Activated CD8-positive, alpha-beta memory T cell treated with anti-CD3 and anti-CD28 coated beads for 48 hours (primary cell): ENCODE measurements at places on chromosomes 2 and 18.

- no peak for DNase-seq
Observed at GRCh38 chr2:76870581-76870980, 651.6 kb downstream of the LRRTM4 start.

DNA sequence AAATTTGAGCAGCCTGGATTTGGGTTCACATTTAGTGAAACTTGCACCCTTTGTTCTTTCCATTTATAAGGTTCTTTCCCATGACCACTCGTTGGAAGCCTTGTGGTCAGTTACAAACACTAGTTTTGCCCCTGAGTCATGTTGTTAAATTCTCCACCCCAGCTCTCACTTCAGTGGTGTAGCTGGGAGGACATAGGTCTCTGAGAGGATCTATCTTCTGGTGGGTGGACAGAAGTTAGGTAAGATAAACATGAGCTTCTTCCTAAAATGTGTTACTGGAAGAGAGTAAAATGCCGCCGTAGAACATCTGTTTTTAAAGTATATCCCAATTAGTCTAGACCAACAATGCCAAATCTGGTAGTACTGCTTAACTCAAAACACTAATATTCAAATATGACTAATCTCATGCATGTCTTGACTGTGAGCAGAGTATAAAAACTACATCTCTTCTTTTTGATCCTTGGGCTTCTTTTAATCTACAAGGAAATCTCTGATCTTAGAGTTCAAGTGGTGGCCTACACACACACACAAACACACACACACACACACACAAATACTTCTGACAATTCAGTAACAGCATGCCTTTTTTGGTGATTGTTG lies 162.6 kb upstream of the FN1 start:
- DNase-seq, result no peak

DNA sequence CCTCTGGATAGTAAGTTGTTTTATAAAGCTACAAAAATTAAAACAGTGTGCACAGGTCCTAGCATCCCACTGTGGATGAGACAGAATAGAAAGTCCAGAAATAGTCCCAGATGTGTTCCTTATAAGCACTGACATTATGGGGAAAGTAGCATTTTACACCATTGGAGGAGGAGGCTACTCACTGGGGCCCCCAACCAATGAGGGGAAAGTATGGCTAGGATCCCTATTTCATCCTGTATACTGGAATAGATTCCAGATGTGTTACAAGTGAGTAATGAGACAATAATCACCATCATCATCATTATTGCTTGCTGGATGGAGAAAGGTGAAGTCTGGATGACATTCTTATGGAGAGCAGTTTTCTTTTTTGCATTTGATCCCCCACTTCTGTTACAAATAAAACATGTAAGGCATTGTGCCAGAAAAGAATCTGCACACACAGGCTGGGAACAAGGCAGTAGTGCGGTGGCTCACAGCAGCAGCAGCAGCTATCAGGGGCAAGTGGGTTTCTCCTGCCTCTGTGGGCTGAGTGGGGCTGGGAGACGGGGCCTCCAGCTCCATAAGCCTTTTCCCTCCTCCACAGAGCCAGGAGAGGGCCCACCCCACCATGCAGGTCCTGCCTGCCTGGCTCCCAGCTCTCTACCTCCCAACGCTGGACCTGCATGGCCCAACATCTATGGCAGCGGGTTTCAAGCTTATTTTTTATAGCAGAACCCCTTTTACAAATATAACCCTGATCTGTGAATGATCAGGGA lies 5.0 kb downstream of the ARID5A start:
- no peak for DNase-seq

DNA sequence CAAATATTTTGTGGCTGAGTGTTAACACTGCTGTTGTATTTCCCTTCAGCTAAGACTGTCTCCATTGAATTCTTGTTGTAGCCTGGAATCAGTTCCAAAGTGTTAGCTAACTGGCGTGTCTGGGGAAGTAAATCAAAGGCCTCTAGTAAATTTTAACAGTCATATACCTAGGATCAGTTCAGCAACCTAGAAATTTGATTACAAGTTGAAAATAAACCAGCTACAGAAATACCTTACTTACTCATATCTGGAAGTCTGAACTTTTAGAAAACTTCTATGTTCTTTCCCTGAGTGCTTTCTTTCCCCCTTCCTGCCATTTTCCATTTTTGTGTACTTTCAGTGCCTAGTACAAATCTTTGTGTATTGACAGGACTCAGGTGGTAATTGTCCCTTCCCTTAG lies 396.7 kb upstream of the DCC start:
- no peak for DNase-seq

DNA sequence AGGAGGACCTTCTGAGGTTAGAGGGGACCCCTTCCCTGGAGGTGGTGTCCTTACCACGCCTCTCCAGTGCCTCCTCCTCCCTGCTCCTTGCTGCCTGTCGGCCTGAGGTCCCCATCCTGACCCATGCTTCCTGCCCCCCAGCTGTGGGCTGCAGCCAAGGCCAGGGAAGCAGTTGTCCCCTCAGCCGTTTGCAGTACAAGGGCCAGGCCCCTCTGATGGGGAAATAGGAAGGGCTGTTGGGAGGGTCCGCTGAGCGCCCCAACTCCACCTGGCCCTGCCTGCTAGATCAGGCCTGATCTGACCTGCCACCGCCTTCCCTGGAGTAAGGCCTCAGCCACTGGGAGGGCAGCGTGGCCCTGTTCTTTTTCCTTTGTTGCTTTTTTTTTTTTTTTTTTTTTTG lies 219.8 kb downstream of the KLHL29 start:
- DNase-seq, result no peak

- no peak for DNase-seq
Observed at GRCh38 chr18:46212398-46212797, 108.2 kb downstream of the HAUS1 start.

DNA sequence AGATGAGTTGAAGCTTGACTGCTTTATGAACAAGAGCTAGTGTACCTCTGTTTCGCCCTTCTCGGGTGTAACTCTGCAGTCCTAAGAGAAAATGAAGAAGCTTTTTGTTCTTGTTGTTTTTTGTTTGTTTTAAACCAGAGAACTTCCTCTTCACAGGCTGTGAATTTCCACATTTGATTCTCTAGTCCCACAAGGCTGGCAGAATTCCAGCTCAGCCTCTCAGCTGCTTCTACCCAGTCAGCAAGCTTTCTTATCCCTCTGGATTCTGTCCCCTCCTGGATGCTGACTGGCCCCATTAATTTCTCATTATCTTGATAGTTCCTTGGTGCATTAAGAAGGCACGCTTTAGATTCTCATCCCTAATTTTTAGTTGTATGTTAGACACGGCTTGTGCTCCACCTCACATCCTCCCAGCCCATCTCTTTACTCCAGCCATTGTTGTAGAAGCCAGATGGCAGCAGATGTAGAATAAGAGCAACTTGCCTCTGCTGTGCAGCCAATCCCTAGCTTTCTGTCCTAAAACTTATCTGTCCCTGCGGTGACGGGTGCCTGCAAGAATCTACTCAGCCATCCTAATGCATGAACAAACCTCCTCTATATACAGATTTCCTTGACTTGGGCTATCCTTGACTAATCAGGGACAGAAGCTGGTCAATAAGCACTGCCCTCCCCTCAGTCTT lies 12.3 kb upstream of the RESP18 start:
- no peak for DNase-seq
